CD4-positive, alpha-beta T cell treated with Interleukin-2 at 100 ng/mL for 4 hours (primary cell): ENCODE measurements at places on chromosomes 7 and 10.

GRCh38 chr10:84391326-84391725, 62.9 kb downstream of the CCSER2 start:
- no peak for DNase-seq

DNA sequence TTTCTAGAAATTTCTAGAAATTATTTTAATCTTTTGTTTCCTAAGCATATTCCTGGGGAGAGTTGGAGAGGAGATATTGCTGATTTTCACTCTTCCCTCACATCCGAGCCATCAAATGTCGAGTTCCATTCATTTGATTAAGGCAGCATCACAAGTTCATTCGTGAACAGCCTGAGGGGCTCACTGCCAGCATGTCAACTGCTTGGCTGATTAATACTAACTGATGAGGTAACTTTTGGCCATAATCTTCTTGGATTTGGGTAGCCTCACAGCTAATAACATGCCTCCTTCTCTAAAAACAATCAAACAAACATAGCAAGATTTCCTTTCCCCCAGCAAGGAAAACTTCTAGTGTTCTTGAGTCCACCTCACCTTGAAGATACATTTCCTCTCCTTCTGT, 87.1 kb upstream of the AFAP1L2 start:
- DNase-seq: no peak

GRCh38 chr7:151367284-151367683, 25.7 kb downstream of the NUB1 start:
- DNase-seq: no peak

- no peak for DNase-seq
Measured at GRCh38 chr7:42082144-42082543, 154.9 kb downstream of the GLI3 start.

DNA sequence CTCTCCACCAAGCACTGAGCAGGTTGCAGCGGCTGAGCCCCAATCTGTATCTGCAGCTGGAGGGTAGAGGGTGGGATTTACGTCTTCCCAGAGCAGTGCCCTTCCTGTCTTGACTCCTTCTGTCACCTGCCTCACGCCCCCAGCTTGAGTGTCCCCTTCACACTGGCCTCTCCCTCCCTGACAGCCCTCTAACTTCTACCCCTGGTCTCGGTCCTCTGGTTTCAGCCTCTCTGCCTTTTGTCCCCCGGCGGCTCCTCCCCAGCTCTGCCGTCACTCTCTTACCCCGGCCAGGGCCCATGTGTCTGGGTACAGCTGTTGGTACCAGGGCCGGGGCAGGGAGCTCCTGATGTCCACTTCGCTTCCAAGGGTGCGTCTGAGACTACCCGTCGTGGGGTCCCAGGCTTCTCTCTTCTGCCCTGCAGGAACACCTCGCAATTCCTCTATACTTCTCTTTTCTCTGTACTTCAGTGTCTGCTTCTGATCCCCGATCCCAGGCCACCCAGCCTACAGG, 654 bp downstream of the MUC3A start:
- DNase-seq: no peak

DNA sequence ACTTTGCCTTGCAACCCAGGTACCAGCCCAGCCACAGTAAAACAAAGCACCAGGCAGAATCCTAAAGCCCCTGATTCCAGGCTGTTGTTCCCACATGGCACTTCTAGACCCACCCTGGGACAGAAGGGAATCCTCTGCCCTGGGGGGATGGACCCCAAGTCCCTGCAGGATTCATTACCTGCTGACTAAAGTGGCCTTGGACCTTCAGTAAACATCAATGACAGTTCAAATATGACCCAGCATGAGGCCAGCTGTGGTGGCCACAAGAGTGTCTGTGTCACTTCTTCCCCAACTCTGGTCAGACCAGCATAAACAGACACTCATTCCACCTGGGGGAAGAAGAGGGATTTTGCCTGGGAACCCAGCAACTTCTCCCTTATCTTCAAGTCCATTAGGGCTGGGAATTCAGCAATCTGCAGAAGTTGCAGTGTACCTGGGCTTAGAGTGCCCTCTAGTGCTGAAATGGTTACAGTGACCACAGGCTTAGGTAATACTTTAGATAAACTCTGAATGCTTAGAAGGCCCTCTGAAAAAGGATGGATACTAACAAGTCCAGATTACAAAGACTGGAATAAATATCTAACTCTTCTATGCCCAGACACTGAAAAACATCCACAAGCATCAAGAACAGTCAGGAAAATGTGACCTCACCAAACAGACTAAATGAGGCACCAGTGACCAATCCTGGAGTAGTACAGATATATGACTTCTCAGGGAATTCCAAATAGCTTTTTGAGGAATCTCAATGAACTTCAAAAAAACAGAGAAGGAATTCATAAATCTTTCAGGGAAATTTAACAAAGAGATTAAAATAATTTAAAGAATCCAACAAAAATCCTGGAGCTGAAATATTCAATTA, 108.5 kb upstream of the TMEM168 start:
- DNase-seq: peak; percentile 51

- no peak for DNase-seq
Measured at GRCh38 chr10:52082307-52082706, 231.8 kb upstream of the DKK1 start.

GRCh38 chr7:30147223-30147622, 12.4 kb downstream of the MTURN start:
- DNase-seq: no peak

DNA sequence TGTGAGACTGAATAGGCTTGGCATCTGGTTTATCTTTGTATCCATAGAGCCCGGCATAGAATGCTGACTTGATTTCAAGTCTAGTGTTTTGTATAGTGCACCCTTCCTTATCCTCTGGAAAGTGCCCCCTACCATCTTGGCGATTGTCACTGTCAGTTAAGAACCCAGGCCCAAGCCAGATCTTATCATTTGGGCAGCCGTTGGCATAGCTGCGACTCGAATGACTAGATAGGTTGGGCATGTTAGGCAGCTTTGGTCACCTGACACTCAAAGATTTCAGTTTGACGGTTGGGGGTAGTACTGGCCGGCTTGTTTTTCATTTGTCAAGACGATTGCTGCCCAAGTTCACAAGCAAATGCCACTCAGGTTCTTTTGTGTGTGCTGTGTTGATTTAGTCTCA, 6.6 kb downstream of the NIPSNAP2 start:
- DNase-seq: no peak

- no peak for DNase-seq
Measured at GRCh38 chr10:130866857-130867256, 444.7 kb downstream of the TCERG1L start.

DNA sequence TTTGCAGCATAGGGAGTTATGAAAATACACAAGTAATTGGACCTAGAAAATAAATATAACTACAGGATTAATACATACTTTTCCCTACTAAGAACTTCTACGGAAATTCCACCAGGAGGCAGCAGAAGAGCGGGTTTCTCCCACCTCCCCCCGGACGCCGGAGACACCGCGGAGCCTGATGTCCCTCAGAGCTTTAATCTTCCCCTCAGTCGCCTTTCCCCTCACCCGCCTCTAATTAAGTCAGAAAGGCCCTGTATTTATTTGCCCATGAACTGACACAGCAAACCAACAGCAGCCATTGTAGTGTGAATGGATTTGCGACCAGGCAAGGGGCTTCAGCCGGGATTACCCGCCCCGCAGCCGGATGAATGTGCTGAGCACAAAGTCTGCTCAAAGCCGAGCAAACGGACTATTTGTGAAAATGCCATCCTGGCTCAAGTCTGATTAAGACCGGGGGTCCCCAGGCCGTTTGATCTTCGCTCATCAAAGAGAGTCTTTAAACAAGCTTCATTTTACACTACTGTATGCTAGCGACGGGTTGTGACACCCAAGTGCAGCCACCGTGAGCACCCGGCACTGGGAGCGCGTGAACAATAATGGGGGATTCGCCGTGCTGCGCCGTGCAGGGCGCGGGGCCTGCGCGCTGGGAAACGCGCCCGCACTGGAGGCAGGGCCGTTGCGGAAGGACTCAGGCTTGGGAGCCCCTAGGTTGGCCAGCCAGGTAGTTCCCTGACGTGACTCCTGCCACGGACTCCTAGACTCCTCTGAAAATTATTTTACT, 5.6 kb upstream of the DKK1 start:
- DNase-seq: no peak

DNA sequence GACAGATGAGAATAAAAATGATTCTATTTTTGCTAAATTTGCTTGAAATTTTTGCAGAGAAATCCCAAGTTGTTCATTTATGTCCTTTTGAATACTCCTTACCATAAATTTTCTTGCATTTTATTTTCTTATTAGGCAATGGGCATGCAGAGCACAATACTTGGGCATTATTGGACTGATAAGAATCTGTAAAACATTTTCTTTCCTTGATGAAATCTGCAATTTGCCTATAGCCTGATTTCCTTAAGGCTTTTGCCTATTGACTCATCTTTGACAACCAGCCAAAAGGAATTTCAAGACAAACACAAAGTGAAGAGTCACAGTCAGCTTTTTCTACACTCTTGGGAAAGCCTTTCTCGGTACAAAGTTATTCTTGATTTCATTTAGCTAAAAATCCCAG, 30.5 kb upstream of the GNAT3 start:
- no peak for DNase-seq

- no peak for DNase-seq
Measured at GRCh38 chr10:76729841-76730487, 907.6 kb downstream of the KCNMA1 start.

GRCh38 chr10:37789590-37789989, 67.8 kb downstream of the ZNF248 start:
- DNase-seq: no peak

DNA sequence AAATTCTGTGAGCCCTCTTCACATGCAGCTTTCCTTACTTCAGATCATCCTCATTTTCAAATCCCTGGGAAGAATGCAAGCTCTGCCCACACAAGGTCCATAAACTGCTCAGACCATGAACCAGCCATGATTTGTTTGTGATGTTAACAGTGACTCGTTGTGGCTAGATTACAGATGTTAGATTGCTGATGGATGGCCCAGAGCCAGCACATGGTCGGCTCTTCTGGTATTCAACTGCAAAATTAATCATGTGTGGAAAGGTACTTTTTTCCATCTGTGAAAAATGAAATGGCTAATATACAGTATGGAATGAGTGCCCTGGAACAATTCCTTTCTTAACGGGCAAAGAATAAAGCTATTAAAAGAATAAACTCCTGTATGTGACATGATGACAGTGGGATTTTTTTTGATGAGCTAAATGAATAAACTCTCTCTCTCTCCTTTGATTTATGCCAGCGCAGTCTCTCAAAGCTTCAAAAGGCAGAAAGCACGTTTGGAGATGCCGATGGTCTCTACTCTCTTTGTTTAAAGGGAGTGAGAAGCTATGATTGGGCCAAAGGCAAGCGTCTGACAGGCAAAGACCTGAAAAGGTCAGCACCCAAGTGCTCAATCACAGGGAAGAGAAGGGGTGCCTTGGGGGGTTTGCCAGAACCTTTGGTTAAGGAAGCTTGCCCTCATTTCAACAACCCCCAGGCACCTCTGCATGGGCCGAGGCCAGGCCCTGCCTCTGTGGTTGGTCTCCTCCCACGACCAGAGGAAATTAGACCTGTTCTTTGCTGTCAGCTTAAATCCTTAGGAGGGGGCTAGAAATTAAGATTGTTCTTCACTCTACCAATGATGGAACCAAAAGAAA, 444.0 kb upstream of the NFE2L3 start:
- no peak for DNase-seq

DNA sequence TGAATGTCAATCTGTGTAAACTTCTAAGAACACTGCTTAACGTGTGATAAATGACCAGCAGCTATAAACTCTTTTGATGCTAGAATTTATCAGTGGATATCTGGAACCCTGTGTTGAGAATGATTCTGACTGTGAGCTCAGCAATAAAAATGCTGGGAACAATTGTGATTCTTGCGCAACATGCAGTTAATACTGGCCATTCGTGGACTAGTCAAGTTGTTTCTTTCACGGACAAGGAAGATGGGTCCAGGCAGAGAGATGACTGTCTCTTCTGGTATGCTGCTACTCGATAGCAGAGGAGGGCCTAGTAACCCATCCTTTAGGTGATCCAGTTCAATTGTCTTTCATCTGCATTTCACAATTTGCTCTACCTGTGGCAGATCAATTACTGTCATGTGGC, 394.8 kb upstream of the IGFBP3 start:
- DNase-seq: no peak

- no peak for DNase-seq
Measured at GRCh38 chr7:49187543-49188268, 263.4 kb downstream of the CDC14C start.

- DNase-seq: no peak
Measured at GRCh38 chr7:50267525-50268041, 36.9 kb upstream of the IKZF1 start.

DNA sequence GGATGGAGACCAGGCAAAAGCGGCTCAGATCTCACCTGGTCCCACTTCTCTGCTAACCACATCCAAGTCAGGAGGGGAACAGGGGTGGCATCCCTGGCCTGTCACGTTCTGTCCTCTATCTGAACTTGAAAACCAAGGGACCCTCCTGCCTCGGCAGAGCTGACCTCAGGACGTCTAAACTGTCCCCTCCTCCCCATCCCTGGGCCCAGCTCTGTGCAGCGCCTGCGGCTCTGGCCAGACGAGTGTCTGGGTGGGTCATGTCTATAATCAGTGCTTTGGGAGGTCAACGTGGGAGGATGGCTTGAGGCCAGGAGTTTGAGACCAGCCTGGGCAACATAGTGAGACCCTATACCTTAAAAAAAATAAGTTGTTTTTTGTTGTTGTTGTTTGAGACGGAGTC, 70.0 kb upstream of the ZNF479 start:
- no peak for DNase-seq

- no peak for DNase-seq
Measured at GRCh38 chr7:44988701-44989100, 9.9 kb upstream of the MYO1G start.

DNA sequence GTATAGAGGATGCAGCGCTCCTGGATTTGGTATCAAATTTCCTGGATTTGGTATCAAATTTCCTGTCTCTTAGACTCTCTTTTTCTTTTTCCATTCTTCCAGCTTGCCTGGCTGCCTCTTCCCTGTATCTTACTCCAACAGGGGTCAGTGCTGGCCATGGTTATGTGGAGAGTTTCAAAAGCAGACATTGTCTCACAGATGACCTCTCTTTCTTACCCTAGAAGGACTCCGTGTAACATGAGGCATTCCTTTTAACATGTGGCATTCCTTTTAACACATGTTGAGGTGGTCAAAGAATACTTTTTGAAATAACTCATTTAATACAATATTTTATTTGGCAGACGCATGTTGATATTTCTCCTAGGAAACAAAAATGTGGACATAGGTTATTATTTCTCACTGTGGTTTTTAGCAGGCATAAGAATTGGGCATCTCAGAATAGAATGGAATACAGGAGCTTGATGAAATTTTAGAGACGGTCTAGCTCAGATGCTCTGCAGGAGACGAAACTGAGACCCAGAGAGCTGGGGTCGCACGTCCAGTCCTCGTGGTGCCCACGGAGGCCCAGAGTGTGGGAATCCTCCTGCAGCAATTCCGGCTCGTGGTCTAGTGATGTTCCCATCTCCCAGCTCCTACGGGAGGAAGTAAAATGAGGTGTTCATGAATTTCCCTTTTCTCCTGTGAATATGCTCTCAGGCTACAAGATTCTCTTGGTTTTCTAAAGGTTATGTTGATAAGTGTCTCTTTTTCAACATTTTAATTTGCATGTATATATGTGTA, 59.6 kb upstream of the PITRM1 start:
- no peak for DNase-seq
